ENCODE measurements at places on chromosomes 13 and 19.
A peak's percentile ranks its signal among the peaks of the same experiment; 100 is the strongest.

GRCh38 chr19:7478843-7479227, 10.0 kb downstream of the PEX11G start:
- DNase-seq = no peak

- DNase-seq = no peak
These were observed 8.2 kb downstream of the BCKDHA start for GRCh38 chr19:41405776-41406175.

DNA sequence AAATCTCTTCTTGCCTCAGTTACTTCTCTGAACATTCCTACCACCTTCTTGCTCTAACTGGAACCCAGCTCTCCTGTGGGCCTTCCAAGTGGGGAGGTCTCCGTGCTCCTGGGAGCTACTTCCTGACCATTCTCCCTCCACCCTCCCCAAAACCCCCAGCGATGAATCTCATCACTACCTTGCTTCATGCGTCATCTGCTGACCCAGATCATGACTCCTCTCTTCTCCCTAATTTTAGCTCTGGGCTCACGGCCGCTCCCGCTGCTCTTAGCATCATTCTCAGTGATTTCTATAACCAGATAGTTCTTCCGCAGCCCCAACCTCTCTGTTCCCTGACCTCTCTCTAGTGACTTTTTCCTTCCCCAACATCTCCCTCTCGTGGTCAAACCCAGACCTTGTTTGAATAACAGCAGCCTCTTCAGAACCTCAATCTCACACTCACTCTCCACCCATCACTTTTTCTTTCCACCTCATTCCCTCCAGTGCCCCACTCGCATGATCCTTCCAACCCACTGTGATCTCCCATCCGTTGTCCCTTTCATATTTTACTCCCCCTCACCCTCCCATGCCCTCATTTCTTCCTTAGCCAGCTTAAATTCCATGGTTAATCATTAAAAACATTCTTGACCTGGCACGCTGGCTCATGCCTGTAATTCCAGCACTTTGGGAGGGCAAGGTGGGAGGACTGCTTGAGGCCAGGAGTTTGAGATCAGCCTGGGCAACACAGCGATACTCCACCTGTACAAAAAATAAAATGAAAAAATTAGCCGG, 21.8 kb downstream of the MRPS12 start:
- DNase-seq = no peak

GRCh38 chr19:6014551-6015135, 36.7 kb upstream of the RANBP3 start:
- DNase-seq = no peak

GRCh38 chr13:27536361-27537101, 83.8 kb downstream of the LNX2 start:
- no peak for DNase-seq

DNA sequence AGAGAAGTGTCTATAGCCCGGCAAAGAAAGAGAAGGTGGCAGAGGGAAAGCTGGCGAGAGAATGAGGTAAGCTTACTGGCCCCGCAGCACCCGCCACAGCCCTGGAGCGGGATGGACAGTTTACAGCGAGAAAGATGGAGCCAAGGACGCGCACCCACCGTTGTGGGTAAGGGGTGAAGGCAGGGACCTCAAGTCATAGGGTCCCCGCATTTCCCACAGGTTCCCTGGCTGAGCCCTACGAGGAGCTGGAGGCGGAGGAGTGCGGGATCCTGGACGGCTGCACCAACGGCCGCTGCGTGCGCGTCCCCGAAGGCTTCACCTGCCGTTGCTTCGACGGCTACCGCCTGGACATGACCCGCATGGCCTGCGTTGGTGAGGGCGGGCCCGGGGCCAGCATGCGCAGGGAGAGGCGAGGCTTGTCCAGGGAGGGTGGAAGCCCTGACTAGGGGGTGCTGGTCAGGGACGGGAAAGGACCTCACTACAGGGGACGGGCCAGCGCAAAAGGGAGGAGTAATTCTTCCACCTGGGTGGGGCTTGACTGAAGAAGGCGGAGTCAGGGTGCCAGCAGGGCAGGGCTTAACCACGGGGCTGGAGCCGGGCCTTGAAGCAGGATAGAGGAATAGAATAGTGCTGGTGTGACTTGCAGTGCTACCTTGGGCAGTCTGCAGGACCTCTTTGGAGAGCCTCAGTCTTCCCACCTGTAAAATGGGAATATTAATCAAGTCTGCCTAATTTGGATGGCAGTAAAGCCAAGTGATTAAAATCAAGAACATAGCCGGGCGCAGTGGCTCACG, 26.5 kb downstream of the LTBP4 start:
- peak; percentile 43 for DNase-seq

GRCh38 chr13:22836475-22836874, 344.3 kb upstream of the SGCG start:
- no peak for DNase-seq

DNA sequence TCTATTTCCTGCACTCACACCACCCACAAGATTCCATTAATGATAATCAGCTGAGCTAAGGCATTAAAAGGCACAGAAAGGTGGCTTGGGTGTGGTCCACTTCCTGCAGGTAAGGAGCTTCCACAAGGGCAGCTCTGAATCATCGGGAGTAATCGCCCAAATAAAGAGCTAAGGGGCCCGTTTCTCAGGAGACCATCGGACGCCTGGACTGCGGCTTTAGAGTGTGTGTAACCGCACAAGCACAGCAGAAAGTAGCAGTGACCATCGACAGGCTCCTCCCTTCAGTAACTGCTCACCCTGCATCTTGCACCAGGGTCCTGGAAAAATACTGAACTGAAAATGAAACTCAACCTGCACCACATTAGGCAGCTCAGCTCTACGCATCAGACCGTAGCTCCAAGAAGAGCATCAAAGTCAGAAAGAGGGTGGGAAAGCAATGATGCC, 6.0 kb downstream of the STK24 start:
- DNase-seq = no peak

DNA sequence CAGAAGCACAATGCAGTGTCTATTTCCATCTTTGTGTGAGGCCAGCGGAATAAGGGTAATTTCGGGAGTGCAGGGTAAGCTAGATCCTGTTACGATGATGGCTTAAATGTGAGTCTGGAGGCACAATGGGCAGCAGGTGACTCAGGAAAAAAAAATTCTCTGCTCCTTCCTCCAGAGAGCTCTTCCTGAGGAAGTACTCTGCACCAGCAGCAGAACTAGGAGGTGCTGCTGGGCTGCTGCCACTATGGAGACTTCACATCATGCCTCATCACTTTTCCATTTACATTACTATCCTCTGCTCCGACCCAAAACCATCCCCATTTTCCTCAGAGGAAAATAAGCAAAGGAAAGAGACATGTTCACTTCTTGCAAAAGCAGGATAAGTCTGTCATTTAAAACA, 282.0 kb downstream of the DNAJC15 start:
- no peak for DNase-seq

DNA sequence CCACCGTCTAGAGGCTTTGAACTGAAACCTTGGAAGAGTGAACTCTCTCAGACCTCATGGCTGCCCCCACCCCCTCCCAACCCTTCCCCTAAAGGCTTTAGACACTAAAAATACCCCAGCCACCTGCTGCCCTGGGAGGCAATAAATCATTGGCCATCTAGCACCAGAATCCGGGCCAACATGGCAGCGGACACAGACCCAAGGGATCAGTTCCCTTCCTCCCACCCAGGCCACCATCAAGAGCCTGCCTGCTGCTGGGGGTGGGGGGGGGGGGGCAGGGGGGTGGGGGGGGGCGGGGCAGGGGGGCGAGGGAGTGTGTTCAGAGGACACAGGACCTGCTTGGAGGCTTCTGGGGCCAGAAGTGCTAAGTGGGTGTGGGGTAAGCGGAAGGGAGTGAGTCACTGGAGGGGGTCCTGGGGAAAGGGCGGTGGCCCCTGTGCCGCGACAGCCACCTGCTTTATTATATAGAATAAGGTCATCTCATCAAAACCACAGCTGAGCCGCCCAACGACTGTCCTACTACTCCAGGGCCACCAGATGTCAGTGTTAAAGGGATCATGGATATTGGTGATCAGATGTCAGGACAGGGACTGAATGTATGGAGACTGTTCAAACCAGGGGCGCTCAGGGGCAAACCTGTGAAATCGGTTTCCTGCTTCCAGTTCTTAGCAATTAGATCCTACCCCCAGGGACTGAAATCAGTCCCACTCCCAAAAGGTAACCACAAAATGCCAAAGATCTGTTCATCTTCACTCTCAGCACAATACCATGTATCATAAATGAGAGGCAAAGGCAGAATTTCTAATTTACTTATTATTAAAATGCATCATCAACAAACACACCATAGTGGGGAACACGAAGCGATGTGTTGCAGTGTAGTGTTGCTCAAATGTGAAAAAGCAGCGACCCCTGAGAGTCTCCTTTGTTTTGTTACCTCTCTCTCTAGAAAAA, 24.3 kb downstream of the ARL11 start:
- DNase-seq = peak; percentile 58

GRCh38 chr19:41902594-41902993, 19.6 kb downstream of the ARHGEF1 start:
- no peak for DNase-seq

DNA sequence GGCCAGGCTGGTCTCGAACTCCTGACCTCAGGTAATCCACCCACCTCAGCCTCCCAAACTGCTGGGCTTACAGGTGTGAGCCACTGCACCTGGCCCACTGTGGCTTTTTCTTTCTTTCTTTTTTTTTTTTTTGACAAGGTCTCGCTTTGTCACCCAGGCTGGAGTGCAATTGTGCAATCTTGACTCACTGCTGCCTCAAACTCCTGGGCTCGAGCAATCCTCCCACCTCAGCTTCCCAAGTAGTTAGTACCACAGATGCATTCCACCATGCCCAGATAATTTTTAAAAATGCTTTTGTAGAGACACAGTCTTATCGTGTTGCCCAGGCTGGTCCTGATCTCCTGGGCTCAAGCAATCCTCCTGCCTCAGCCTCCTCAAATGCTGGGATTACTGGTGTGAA, 12.1 kb upstream of the FCGBP start:
- no peak for DNase-seq

- DNase-seq = no peak
These were observed 690.9 kb downstream of the SLITRK6 start for GRCh38 chr13:85108356-85108755.

DNA sequence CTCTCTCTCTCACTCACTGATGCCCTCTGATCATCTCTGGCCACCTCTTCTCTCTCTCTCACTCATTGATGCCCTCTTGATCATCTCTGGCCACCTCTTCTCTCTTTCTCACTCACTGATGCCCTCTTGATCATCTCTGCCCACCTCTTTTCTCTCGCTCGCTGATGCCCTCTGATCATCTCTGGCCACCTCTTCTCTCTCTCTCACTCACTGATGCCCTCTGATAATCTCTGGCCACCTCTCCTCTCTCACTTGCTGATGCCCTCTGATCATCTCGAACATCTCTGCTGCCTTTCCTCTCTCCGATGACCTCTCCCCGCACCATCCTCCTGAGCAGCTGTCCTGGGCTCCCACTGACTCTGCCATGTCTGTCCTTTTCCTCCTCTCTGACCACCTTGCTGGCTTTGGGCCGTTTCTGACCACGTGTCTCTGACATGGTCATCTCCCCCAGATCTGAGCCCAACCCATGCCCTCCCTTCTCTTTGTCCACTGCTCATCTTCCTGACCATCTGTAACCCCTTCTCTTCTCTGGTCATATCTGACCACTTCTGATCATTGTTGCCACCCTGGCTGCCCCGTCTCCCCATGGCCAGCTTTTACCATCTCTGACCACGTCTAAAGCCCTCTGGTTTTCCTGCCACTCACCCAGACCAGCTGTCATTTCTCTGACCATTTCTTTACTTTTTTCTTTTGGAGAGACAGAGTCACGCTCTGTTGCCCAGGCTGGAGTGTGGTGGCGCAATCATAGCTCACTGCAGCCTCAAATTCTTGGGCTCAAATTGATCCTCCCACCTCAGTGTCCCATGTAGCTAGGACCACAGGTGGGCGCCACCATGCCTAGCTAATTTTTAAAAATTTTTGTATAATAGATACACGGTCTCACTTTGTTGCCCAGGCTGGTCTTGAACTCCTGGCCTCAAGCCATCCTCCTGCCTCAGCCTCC, 2.4 kb downstream of the LRFN3 start:
- no peak for DNase-seq

DNA sequence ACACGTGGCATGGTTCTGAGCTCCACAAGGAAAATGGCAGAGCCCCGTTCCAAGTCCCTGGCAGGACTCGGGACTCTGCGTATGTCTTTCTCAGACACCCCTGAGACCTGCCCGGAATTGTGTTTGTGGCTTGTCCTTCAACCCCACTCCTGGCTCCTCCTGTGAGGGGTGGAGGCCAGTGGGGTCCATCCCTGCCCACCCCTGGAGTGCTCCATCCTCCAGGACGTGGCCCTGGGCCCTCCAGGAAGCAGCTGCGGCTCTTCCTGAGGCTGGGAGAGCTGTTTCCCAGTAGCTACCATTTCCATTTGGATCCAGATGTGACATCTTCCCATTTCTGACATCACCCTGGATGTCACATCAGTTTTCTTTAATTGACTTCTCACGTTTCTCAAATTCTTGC, 118.7 kb upstream of the C1QTNF9B start:
- no peak for DNase-seq

DNA sequence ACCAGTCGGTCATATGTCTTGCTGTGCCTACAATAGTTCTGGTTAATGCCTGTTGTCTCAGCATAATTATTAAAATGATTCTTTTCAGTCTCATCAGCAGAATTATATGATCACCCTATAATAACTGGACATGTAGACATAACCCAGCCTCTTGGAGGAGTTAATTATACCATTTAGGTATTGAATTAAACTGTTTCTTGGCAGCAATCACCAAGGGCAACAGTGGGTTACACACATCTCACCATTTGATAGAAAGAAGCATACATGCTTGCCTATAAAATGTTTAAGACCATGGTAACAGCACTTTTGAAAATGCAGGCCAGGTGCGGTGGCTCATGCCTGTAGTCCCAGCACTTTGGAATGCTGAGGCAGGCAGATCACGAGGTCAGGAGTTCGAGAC, 184.6 kb downstream of the RGCC start:
- DNase-seq = no peak

DNA sequence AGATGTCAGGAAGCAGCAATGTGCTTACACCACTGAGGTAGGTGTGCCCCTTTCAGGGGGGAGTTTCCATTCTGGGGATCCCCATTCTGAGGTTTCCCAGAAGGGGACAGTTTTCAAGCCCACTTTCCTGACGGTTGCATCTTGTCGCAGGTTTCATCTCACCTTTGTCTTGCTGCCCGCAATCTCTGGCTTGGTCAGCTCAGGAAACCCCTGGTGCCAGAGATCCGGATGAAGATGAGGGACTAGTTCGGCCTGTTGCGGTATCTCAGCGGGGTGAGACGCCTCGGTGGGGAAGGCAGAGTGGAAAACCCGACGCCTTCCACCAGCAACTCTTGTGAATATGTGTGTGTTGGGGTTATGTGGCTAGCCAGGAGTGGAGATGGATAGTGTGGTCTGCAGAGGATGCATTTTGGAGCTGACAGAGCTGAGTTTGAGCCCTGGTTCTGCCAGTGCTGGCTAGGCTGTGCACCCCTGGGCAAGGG, 13.1 kb downstream of the TNFSF9 start:
- no peak for DNase-seq

- no peak for DNase-seq
These were observed 29.8 kb downstream of the DZIP1 start for GRCh38 chr13:95614641-95615245.

All from K562 (cell line).